Hematopoietic multipotent progenitor cell treated with erythropoietin and hydrocortisone succinate and interleukin-3 and kit ligand, for 8 days (in vitro differentiated cells): ENCODE measurements at places on chromosomes 4 and X.

GRCh38 chr4:181611946-181612600 is 631.1 kb upstream of the TENM3 start:
- no peak for DNase-seq

- no peak for DNase-seq
Observed at GRCh38 chrX:14546190-14546589, 16.9 kb downstream of the GLRA2 start.

DNA sequence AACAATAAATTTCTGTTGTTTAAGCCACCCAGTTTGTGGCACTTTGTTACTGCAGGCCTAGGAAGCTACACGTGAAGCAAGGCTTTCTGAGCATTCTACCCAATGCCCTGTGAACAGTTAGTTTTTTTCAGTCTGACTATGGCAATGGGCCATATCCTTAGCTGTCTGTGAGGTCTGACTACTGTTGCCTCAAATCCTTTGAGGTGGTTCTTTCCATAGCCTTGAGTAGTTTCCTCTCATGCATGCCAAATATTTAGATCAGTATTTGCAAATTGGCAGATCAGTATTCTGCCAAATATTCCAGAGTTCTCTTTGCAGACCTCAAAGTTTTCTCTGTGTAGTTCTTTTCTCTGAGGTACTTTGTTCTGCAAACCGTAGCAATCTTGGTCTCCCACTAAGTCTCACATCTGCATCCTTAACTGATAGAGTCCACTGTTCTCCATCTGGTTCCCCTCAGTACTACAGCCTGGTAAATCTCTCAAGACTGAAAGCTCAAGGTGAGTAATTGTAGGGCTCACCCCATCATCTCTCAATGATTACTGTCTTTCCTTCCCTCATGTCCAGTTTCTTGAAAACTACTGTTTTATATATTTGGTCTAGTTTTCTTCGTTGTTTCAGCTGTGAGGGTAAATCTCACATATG is 984.9 kb upstream of the INTU start:
- DNase-seq, result no peak

DNA sequence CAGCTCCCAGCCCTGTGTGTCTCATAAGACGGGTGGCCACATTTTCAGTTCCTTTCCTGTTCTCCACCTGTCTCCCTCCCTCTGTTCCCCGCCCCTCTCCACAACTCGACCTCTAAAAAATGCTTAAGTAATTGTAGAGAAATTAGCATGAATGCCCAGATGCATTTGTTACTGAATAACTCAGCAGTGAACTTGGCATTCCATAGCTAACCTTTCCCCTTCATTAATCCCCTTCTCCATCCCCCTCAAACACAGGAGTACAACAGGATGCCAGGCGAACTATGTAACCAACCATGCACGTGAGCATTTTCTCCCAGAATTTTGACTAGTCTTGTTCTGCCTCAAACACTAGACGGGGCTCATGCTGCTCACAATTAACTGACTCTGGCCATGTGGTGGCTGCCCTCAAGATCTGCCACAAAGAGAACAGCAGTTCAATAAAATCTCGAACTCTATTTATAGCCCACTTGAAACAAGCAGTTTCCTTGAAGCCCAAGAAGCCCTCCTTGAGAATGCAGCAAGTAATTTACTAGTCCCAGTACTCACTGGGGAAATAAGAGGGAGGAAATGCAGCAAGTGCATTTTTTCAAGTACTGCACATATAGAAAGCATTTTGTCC is 351.2 kb downstream of the ARHGAP24 start:
- DNase-seq, result no peak

DNA sequence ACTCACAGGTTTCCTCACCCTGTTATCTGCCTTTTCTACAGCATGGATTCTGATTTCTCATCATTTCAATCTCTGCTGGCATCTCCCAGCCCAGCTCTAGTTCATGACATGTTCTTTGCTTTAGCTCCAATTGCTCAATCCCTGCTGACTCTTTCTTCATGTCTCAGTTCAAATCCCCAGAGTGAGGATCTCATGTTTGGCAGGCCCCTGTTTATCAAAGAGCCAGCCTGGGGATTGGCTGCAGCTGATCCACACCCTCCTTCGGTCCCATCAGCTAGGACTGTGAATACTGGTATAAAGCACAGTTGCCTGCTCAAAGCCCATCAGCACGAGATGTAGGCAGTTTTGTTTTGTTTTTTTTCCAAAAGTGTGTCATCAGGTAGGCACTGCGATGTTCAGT is 14.4 kb upstream of the CC2D2A start:
- DNase-seq, result no peak
